ENCODE measurements at places on chromosomes 1 and 21.

GRCh38 chr1:225602590-225603206, 50.2 kb downstream of the ENAH start:
- DNase-seq: no peak

DNA sequence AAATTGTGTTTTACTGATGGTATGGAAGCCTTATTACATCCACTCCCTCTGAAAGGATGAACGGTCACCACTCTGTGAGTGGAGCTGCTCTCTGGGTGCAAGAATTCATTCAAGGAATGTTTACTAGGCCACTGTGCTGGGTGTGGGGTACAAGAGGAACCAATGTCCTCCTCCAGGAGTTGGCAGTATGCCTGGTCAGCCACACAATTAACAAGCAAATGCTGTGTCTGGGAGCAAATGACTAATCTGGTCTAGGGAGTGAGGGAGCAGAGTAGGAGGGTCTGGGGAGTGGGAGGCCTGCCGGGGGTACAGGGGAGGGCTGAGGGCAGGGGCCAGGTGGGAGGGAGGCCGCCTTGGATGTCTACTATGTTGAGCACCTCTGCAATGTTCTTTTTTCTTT, 27.2 kb upstream of the TDRD10 start:
- DNase-seq: no peak

DNA sequence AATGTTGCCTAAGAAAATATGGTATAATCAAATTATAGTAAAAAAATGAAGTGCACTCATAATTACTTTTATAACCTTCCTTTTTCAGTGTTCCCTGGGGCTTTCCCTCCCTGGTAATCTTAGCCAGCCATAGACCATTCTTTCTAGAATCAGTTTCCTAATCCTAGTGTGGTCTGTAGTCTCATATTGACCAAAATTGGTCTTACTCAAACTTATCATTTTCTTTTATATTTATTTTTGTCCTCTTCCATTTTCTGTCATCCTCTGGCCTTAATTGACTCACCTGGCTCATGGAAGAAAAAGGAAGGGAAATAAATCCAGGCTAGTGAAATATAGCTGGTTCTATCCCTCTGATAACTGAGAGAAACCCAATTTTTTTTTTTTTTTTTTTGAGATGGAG, 70.9 kb upstream of the BMP8A start:
- no peak for DNase-seq

DNA sequence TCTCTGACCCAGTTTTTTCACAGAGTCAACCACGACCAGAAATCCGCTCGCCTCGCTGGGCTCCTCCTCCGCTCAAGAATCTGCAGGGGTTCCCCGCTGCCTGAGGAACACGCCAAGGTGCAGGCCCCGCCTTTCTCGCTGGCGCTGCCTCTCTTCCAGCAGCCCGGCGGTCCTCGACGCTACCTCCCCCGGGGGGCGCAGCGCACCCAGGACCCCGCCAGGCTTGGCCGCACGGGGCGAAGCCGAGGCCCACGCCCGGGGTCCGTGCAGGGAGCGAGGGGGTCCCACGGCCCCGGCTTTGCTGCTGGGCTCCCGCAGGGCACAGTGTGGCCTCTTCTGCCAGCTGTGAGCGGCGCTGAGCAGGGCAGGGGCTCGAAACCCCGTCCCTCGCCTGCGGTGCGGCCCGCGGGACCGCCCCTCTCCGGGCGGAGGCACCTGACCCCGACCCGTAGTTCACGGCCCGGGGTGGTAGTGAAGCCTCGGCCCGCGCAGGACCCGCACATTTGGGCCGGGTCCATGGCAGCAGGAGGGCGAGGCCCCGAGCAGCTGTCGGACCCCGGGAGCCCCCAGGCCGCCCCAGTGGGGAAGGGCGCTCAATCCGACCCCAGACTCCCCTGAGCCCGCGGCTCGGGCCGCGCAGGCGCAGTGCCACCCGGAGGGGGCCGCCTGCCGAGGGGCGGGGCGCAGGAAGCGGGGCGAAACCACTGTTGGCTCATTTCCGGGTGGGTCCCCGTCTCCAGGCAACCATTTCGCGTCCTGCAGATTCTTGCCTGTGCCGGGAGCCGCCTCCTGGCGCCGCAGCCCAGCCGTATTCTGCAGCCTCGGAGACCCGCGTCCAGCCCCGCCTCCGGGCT, 10.0 kb upstream of the MMEL1 start:
- DNase-seq: peak; percentile 95

DNA sequence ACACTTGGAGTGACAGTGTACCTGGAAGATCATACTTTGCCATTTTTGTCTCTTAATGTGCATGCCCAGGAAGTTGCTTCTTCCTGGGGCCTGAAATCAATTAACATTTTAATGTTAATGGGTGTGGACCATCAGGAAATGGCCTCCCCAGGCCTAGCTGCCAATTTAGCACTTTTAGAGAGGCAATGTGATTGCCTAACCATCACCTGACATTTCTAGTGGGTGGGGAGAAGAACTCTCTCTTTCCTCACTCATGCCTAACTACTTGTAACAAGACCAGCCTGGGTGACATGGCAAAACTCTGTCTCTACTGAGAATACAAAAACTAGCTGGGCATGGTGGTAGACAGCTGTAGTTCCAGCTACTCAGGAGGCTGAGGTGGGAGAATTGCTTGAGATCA, 549.0 kb upstream of the RGS18 start:
- DNase-seq: no peak

- no peak for DNase-seq
These were observed 51.1 kb downstream of the CD247 start for GRCh38 chr1:167467126-167467710.

DNA sequence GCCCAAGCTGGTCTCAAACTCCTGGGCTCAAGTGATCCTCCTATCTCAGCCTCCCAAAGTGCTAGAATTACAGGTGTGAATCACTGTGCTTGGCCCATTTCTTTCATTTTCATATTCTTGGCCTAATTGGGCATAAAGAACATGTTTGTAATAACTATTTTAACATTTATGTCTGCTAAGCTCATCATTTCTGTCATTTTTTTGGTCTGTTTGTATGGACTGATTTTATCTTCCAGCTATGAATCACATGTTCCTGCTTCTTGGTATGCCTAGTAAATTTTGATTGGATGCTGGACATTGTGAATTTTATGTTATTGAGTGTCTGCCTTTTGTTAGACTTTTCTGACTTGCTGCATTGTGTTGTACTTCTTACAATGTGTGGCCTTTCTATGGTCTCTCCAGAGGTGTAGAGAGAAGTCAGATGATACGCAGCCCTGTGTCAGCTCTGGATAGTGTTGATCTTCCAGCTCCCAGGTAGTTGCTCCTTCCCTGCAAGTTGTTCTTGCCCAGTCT, 39.0 kb upstream of the PPM1J start:
- no peak for DNase-seq

DNA sequence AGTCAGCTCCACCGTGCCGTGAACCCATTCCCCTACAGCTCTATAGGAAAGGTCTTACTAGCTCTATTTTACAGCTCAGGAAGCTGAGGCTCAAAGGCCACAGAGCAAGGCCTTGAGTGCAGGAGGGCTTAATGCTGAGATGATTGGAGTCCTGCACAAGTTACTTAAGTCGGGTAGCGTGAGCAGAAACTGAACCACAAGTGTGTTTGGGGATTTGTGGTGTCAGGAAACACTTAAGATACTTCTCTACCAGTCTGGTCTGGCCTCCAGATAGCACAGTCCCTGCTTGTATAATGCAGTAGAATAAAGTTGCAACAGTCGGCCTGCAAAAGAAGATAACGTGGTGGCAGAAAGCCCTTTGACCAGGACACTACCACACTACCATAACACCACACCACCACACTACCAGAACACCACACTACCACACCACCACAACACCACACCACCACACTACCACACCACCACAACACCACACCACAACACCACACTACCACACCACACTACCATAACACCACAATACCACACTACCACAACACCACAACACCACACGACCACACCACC, 118.1 kb downstream of the SPSB1 start:
- peak; percentile 14 for DNase-seq

- DNase-seq: no peak
These were observed 5.6 kb upstream of the GPR25 start for GRCh38 chr1:200867018-200867811.

GRCh38 chr1:204588826-204589225, 72.6 kb downstream of the MDM4 start:
- no peak for DNase-seq

- no peak for DNase-seq
These were observed 322 bp downstream of the TFB2M start for GRCh38 chr1:246565751-246566127.

- no peak for DNase-seq
These were observed 2.5 kb upstream of the ST3GAL3 start for GRCh38 chr1:43704838-43705237.

DNA sequence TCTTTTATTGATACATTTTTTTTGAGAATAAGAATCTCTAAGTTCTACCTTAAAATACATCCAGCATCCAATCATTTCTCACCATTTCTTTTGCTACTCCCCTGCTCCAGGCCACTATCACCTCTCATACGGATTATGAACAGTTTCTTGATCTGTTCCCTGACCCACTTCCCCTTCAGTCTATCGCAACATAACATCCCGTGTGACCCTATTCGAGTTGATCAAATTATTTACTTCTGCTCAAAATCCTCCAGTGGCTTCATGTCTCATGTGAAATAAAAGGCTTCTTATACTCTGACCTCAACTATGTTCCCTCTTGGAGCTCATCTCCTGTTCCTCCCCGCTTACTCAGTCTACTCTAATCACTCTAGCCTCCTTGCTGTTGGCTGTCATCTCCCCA, 5.2 kb downstream of the ALG14 start:
- DNase-seq: no peak

DNA sequence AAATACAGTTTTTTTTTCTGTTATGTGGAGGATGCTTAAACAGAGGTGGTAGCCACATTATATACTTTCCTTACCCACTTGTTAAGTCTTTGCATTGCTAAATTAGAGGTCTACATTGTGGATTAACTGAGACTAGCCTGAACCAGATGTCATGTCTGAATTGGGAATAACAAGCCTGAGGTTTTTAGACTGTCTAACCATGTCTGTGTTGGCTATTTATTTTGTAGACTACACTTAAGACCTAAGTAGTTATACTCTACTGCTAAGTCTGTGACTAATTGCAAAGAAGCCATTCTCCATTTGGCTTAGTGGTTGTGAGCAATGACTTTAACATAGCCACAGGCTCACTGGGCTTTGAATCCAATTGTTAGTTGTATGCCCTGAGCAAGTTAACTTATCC, 45.4 kb downstream of the CDC14A start:
- no peak for DNase-seq

All from activated CD4-positive, alpha-beta T cell treated with anti-CD3 and anti-CD28 coated beads, Interleukin-2, amount 50 U/mL, for 48 hours (primary cell).